ENCODE measurements at places on chromosomes 5 and 9. TPM values are rescaled to one million over a fixed set of nuclear protein-coding genes. Genes with fewer than 3 reads are reported as not detected.

DNA sequence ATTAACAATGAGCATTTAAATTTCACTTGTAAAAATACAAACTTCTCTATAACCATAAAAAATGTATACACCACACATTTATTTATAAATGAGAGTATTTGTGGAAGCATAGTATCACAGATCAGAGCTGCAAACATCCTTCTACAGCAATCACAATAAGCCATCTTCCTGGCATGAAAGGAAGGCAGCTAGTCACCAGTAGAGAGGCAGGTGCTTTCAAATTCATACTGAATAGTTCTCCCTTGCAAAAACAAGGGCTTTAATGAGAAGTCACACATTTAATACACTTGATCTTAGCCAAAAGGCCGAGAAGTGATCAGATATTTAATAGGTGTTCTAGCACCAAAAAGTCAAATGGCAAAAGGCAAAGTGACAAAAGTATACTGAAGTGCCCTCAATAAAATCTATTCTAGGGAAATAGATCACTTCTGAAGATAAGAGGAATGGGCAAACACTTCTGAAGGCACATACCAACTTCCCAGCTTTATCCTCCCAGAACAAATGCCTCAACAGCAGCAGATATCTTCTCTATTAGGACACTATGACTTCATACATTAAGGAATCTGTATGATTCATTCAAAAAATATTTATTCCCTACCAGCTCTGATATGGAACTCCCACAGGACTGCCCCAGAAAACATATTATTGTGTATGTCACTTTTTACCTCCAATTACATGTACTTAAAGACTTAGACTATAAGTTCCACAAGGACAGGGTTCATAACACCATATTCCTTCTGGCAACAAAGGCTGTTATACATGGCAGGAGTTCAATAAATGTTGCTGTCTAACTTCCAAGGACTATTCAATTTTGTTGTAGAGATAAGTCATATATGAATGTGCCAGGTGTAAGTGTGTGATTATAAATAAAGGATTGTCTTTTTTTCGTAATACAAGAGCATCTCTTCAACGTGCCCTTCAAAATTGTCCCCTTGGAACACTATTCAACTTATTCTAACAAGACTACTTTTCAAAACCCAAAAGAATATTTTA lies 31.7 kb downstream of the MAPKAP1 start:
- H3K4me3 ChIP-seq: no peak overlapping the region
- H3K4me1 ChIP-seq: no peaks in the 10 kb centered on the region
- peaks cover 3% of the 10 kb centered on the region for H3K36me3 ChIP-seq
- no peaks in the 10 kb centered on the region for H3K27me3 ChIP-seq

- no peaks in the 10 kb centered on the region for H3K36me3 ChIP-seq
- H3K4me3 ChIP-seq: no peak overlapping the region
- H3K4me1 ChIP-seq: no peaks in the 10 kb centered on the region
- H3K27ac ChIP-seq: no peak overlapping the region
- no peak for DNase-seq
These were observed 1074.2 kb upstream of the WWC1 start for GRCh38 chr5:167217097-167217743.

- no peak overlapping the region for H3K27ac ChIP-seq
- DNase-seq: no peak
- H3K4me3 ChIP-seq: no peak overlapping the region
These were observed 4.2 kb upstream of the ZNF346 start for GRCh38 chr5:177018341-177018740.

DNA sequence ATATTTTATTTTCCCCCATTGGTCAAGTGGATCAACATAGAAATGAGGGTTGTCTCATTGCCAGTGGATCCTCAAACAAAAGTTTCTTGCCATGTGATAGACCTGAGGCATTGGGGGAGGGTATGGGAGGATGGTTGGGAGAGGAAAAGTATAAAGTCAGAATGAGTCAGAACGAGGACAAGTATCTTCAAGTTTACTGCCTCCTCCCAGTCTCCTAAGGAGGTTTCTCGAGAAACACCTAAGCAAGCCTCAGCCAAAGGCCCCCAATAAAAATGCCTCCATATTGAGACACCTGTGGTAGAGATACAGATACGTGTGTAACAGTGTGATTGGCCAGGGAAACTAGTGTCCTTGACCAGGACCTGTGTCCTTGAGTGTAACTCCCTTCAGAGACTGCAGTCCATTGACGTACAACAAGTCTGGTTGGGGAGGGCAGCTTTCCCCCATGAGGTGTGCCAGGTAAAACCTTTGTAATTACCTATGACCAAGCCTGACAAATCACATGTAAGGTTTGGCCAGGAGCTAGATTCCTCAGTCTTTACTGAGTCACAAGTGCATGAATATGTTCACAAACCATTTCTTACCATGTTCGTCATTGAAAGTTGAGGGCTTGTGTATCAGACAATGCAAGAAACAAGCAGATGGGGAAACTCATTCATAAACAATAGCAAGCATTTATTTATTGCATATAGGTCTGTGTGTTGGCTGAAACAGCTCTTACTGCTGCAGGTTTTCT lies 198.6 kb upstream of the SH3GL2 start:
- H3K27me3 ChIP-seq: no peaks in the 10 kb centered on the region
- no peaks in the 10 kb centered on the region for H3K4me1 ChIP-seq
- H3K36me3 ChIP-seq: no peaks in the 10 kb centered on the region
- no peak overlapping the region for H3K27ac ChIP-seq
- no peak overlapping the region for H3K4me3 ChIP-seq

- H3K36me3 ChIP-seq: no peaks in the 10 kb centered on the region
- H3K27me3 ChIP-seq: peaks cover 7% of the 10 kb centered on the region
- no peak overlapping the region for H3K4me3 ChIP-seq
- H3K27ac ChIP-seq: no peak overlapping the region
- H3K4me1 ChIP-seq: no peaks in the 10 kb centered on the region
- DNase-seq: no peak
These were observed 38.9 kb upstream of the TNFSF15 start for GRCh38 chr9:114844766-114845165.

DNA sequence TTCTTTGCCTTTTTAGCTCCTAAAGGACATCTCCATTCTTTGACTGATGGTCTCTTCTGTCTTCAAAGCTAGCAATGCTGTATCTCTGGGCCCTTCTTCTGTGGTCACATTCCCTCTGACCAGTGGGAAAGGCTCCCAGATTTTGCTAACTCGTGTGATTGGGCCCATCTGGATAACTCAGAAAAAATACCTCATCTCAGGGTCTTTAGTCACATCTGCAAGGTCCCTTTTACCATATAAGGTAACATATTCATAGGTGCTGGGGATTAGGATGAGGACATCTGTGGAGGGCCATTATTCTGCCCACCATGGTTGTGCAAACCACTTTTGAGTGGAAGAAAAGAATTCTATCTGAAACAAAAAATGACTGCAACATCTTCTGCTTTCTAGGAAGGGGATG lies 76.3 kb upstream of the MAMDC2 start:
- H3K27me3 ChIP-seq: peaks cover 14% of the 10 kb centered on the region
- H3K4me1 ChIP-seq: no peaks in the 10 kb centered on the region
- H3K4me3 ChIP-seq: no peak overlapping the region

DNA sequence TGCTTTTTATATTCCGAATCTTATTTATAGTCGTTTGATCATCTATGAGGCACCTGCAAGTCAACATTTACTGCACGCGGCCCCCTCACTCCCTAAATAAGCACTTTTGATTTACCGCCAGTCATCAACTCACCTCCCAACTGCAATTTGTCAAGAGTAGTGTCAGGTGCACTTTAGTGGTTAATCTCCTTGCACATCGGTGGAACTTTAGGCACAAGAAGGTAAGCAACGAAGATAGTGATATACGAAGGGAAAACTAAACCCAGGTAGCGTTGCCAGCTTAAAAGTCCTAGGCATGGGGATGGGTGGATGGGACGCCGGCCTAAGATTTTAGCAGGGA lies 513 bp upstream of the RNF180 start:
- no peak for DNase-seq
- H3K4me3 ChIP-seq: peak overlapping the region; percentile 10
- H3K36me3 ChIP-seq: peaks cover 8% of the 10 kb centered on the region
- no peak overlapping the region for H3K27ac ChIP-seq
- H3K27me3 ChIP-seq: peaks cover 27% of the 10 kb centered on the region

DNA sequence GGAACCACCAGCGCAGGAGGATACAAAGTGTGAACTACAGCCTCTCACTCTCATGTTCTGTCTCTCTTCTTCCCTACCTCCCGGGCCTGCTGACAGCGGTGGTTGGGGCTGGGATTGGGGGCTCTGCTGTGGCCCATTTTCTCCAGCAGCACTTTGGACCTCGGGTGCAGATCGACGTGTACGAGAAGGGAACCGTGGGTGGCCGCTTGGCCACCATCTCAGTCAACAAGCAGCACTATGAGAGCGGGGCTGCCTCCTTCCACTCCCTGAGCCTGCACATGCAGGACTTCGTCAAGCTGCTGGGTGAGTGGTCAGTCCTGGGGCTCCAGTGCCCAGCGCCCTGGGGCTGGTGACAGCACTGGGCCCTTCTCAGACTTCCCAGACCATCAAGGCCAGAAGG lies 4.7 kb downstream of the PCYOX1L start:
- DNase-seq: no peak
- H3K27me3 ChIP-seq: no peaks in the 10 kb centered on the region
- no peak overlapping the region for H3K4me3 ChIP-seq

DNA sequence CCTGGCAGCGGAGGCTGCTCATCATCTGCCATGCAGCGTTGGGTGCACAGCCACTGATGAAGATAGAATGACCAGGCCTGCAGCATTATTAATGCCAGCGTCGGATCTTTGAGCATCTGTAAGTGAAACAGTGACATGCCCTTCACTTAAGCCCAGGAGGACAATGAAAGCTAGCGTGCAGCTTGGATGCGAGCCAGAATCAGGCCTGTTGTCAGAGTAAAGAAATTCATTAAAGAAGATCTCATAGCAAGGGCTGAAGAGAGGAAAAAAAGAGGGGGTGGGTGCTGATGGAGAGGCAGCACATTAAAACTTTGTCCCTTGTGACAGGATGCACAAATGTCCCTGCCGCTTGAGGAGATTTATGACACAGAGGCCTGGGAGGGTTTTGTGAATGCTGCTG lies 186.1 kb upstream of the MAST4 start:
- H3K4me1 ChIP-seq: no peaks in the 10 kb centered on the region
- DNase-seq: no peak
- no peaks in the 10 kb centered on the region for H3K27me3 ChIP-seq
- H3K27ac ChIP-seq: no peak overlapping the region
- H3K4me3 ChIP-seq: no peak overlapping the region
- H3K36me3 ChIP-seq: no peaks in the 10 kb centered on the region

DNA sequence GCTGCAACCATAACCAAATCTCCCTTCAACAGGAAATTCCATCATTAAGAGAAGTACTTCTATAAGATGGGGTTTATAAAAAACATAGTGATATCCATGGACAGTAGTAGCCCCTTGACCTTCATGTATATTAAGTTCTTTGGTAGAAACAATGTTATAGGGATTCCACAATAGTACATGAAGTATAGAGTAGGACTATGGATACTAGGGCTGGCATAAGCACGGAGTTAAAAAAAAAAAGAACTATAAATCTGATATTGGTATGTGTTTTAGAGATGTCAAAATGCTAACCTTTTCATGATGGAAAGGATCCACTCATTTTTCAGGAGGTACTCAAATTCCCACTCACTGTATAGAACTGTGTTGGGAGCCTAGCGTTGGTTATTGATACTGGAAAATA lies 337.6 kb downstream of the FGF10 start:
- H3K36me3 ChIP-seq: no peaks in the 10 kb centered on the region
- DNase-seq: no peak
- no peak overlapping the region for H3K4me3 ChIP-seq
- no peaks in the 10 kb centered on the region for H3K4me1 ChIP-seq
- no peak overlapping the region for H3K27ac ChIP-seq

- peaks cover 20% of the 10 kb centered on the region for H3K27me3 ChIP-seq
- no peaks in the 10 kb centered on the region for H3K36me3 ChIP-seq
- H3K4me1 ChIP-seq: peaks cover 10% of the 10 kb centered on the region
- no peak overlapping the region for H3K4me3 ChIP-seq
These were observed 5.4 kb downstream of the GOLM1 start for GRCh38 chr9:86093788-86094555.

DNA sequence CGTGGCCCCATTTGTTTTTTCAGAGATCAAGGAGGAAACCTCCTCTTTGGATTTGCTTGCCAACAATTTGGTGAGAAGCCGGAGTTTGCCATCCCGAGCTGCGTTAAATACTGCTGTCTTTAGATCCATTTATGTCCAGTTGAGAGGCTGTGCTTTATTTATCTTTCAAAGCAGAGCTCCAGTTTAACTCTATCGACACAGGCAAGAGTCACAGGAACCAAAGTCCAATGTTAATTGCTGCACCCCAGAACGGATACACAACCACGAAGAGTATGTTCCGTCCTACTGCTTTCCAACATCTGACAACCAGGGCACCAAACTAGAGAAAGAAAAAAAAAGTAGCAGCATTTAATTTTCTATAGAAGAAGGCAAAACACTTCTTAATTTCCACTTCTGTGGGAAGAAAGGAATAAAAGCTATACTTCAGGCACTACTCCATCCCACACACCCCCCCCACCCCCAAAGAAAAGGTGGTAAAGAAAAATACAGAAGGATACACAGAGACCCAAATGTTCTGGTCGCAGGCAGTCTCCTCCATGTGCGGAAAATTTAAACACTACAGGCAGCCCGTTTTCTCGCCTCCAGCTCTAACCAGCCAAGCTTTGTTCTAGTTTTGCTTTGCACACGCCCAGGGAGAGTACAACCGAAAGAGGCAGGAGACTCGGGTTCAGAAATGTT lies 1.1 kb downstream of the FEM1C start:
- peak overlapping the region; percentile 99 for H3K27ac ChIP-seq
- DNase-seq: peak; percentile 62
- peak overlapping the region; percentile 94 for H3K4me3 ChIP-seq
- peaks cover 59% of the 10 kb centered on the region for H3K36me3 ChIP-seq
- peaks cover 55% of the 10 kb centered on the region for H3K4me1 ChIP-seq

GRCh38 chr9:36899406-36899805 lies 134.7 kb downstream of the PAX5 start:
- H3K4me1 ChIP-seq: peaks cover 10% of the 10 kb centered on the region
- H3K36me3 ChIP-seq: no peaks in the 10 kb centered on the region
- H3K27me3 ChIP-seq: peaks cover 26% of the 10 kb centered on the region
- DNase-seq: no peak
- H3K27ac ChIP-seq: no peak overlapping the region

DNA sequence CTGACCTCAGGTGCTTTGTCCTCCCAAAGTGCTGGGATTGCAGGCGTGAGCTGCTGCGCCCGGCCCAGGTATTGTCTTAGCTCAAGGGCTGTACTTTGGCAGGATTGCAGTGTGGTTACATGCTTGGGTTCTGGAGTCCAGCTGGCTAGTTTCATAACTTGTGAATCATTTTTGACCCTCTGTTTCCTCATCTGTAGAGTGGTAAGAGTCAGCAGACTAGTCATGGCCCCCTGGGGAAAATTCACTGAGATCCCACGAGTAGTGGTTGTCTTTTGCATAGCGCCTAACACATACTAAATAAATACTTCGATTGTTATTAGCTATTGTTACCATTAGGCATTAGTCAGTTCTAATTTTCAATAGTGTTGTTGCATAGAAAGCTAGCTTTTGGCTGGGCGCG lies 14.3 kb downstream of the PTPA start:
- H3K27me3 ChIP-seq: no peaks in the 10 kb centered on the region
- no peak overlapping the region for H3K27ac ChIP-seq
- H3K4me1 ChIP-seq: no peaks in the 10 kb centered on the region
- no peak for DNase-seq

- H3K27me3 ChIP-seq: peaks cover 7% of the 10 kb centered on the region
- H3K36me3 ChIP-seq: no peaks in the 10 kb centered on the region
- no peak for DNase-seq
- peaks cover 2% of the 10 kb centered on the region for H3K4me1 ChIP-seq
These were observed 70.7 kb downstream of the MSX2 start for GRCh38 chr5:174794931-174795672.

PIP5K1B gene
- 2.3 TPM for total RNA-seq

RNF183 gene
- total RNA-seq: 0.23 TPM

BRINP1 gene
- not detected for total RNA-seq
